ENCODE measurements at places on chromosomes 4 and X.

DNA sequence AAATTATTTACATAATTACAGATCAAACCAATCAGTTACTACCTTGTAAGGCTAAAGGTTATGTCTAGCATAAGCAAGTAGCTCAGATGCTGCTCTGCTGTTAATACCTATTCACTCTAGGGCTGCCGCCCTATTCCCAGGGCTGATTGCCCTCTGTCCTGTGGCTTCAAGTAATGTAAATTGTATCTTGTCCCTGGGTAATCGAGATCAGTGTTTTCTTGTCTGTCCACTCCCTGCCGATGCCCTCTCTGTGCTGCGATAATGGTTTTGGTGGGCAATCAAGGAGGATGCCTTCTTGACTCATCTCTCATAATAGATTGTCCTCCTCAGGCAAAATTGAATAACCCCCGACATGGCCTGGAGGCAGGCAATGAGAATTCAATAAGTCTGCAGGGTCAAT is 641.0 kb upstream of the PITX2 start:
- no peak for DNase-seq

- peak; percentile 24 for DNase-seq
Measured at GRCh38 chr4:2042204-2042946, 16.8 kb upstream of the NAT8L start.

DNA sequence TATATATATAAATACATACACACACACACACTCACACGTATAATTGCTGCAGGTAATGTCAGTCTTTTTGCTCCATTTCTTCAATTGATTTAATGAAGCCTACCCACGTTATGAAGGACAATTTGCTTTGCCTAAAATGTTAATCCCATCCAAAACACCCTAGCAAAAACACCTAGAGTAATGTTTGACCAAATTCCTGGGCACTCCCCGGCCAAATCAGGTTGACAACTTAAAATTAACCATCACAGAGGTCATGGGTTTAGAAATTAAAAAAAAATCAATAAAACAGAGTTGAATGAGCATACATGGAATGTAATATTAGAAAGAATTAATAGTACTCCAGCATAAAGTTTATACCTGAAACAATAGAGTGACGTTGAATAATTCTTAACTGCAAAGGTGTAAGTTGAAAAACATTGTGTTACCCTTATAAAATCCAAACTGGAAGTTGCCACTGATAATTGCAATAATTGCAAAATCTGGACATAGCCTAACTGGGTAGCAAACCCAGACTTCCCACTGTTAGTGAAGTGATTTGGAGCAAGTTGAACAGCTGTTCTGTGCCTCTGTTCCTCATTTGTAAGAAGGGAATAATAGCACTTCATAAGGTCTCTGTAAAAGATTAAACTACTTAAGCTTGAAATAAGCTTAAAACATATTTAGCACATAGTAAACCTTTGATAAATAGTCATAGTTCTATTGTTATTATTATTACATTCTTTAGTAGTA is 2120.5 kb downstream of the PCDH7 start:
- no peak for DNase-seq

DNA sequence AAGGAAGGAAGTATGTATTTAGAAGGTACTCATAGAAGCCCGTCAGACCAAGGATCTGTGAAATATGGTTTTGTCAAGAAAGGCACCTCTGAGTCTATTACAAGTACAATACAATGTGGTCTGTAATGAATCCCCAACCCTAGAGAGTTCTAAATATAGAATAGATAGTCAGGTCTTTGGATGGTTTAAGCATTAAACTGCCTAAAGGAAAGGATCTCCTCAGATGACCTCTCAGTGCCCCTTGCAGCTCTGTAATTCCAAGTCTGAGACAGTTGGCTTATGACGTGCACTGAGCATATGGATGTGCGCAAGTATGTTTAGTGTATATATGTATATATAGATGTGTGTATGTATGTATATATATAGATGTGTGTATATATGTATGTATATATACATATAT is 62.0 kb downstream of the CCSER1 start:
- DNase-seq, result no peak

- no peak for DNase-seq
Measured at GRCh38 chr4:102247041-102247440, 98.2 kb downstream of the SLC39A8 start.

GRCh38 chrX:44580466-44580865 is 37.8 kb upstream of the FUNDC1 start:
- DNase-seq, result no peak

DNA sequence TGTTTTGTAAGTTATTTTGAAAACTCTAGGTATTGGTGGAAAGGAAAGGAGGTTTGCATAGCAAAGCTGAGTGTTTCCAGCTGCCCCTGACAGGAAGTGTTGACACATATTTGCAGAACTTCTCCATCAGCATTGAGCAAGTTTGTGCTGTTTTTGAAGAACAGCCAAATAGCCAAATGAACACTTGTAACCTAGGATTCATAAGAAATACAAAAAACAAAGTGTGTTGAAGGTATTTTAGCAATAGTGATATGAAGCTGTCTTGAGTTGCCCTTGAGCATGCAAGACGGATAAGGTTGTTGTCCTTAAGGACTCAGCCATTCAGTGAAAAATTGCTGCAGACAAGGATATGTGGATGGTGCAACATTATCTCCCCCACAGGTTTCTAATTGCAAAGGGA is 68.3 kb upstream of the PGM2 start:
- DNase-seq, result no peak

GRCh38 chr4:24251589-24251988 is 332.8 kb downstream of the DHX15 start:
- DNase-seq, result no peak

DNA sequence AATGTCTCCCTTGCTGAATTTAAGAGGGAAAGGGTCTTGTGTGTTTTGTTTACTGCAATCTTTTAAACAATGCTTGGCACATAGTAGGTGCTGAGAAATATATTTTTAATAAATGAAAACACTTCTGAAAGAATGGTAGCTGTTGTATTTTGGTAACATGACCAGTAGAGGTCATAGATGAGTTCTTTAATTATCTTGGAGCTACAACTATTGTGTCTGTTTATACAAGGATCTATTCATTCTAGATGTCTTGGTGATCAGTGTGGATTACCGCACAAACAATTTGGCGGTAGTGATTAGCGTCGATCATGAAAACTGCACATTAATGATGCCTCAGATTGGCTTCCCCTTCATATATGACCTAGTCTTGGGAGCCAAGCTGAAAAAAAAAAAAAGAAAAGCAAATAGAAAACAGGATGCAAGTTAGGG is 21.4 kb upstream of the SCRG1 start:
- DNase-seq, result no peak

GRCh38 chr4:83503974-83504373 is 19.1 kb upstream of the ABRAXAS1 start:
- DNase-seq, result peak; percentile 13

GRCh38 chrX:134600714-134601113 is 57.6 kb downstream of the PLAC1 start:
- no peak for DNase-seq

- DNase-seq, result no peak
Measured at GRCh38 chr4:186202490-186203140, 11.2 kb downstream of the CYP4V2 start.

- no peak for DNase-seq
Measured at GRCh38 chrX:40104630-40104984, 6.8 kb upstream of the BCOR start.

GRCh38 chrX:31093639-31093975 is 21.8 kb upstream of the FTHL17 start:
- no peak for DNase-seq

- no peak for DNase-seq
Measured at GRCh38 chrX:77949840-77950239, 19.6 kb downstream of the PGAM4 start.

DNA sequence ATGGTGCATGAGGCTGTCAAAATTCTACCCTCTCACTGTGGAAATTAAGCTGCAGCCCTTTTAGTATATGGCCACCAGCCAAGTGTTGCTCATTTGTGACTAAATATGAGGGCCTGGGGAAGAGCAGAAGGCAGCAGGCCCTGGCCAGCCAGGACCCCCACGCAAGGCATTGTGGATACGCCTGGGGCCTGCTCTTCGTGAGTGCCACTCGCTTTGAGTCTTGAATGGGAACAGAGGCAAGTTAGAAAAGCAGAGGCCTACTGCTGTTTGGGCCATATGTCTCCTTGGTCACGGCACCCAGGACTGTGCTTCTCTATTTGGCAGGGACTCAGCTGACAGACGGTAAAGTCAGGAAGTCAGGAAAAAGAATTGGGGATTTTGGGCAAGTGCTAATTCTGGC is 10.9 kb downstream of the RTL5 start:
- DNase-seq, result no peak

DNA sequence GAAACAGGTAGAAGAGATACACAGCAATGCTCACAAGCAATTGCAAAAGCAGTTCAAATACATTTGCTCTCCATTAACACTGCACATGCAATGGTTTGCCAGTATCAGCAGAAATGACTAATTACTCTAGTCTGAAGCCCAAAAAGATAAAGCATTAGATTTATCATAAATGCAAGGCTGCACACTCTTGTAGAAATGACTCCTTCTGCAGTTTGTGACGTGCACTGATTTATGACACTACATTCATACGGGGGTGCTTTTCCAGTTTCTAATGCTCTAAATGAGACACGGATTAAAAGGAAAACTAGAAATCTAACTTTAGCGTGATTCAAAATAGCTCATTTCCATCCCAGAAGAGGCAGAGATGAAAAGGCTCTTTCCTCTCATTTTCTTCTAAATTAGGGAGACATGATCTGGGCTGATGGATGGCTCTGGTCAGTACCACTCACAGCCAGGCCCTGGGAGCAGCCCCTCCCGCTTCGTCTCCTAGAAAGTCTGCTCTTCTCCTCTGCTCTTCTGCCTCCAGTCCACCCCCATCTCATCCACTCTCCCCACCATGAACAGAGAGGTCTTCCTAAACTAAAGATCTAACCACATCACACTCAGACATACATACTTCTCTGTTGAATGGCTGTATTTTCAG is 33.2 kb downstream of the PPP2R2C start:
- no peak for DNase-seq

- no peak for DNase-seq
Measured at GRCh38 chr4:182400081-182400480, 156.9 kb downstream of the TENM3 start.
